IPS DF 6.9 (cell line): ENCODE measurements at places on chromosomes 16 and 17.

GRCh38 chr16:7398536-7398935 is 65.9 kb downstream of the RBFOX1 start:
- no peaks in the 10 kb centered on the region for H3K4me1 ChIP-seq
- no peaks in the 10 kb centered on the region for H3K36me3 ChIP-seq
- no peak overlapping the region for H3K4me3 ChIP-seq
- no peak overlapping the region for H3K27ac ChIP-seq
- DNase-seq = no peak

DNA sequence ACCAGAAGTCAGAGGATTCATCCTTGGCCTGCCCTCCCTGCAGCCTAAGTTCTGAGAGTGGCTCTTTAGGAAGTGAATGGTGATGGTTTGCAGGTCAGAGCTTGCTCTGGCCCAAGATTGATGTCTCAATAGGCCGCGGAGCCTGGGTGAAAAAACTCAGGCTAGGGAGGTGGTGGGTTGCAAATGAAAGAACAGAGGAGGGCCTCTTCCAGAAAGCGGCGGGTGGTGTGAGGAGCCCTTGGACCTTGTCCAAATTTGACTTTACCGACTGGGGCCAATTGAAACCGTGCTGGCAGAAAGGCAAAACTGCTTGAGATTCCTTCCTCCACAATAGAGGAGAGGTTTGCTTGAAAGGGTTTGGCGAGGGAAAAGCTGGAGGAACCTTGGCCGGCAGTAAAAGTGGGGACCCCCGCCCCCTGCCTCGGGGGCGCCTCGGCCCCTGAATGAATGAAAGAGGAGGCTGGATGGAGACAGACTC is 331.3 kb downstream of the SEC14L1 start:
- no peaks in the 10 kb centered on the region; the same call in 1 of the 2 replicates for H3K36me3 ChIP-seq
- H3K27me3 ChIP-seq = no peaks in the 10 kb centered on the region
- peak overlapping the region; percentile 93 for H3K27ac ChIP-seq
- DNase-seq = no peak
- H3K4me1 ChIP-seq = peaks cover 20% of the 10 kb centered on the region
- no peak overlapping the region for H3K4me3 ChIP-seq

- H3K27me3 ChIP-seq = no peaks in the 10 kb centered on the region
- H3K36me3 ChIP-seq = no peaks in the 10 kb centered on the region
- H3K27ac ChIP-seq = no peak overlapping the region
- H3K4me3 ChIP-seq = no peak overlapping the region
- H3K4me1 ChIP-seq = no peaks in the 10 kb centered on the region
Observed at GRCh38 chr16:80330803-80331202, 210.0 kb upstream of the DYNLRB2 start.

- H3K4me1 ChIP-seq = peaks cover 16% of the 10 kb centered on the region
- H3K36me3 ChIP-seq = no peaks in the 10 kb centered on the region
- H3K4me3 ChIP-seq = peak overlapping the region; percentile 46; the same call in 1 of the 2 replicates
- peaks cover 3% of the 10 kb centered on the region; the same call in 1 of the 2 replicates for H3K27me3 ChIP-seq
- no peak for DNase-seq
Observed at GRCh38 chr16:4314532-4315185, 1.2 kb upstream of the GLIS2 start.

- peaks cover 1% of the 10 kb centered on the region; the same call in 1 of the 2 replicates for H3K4me1 ChIP-seq
- H3K27ac ChIP-seq = no peak overlapping the region
- H3K4me3 ChIP-seq = no peak overlapping the region
- H3K27me3 ChIP-seq = no peaks in the 10 kb centered on the region; the same call in 1 of the 2 replicates
Observed at GRCh38 chr16:84652566-84652965, 4.3 kb downstream of the KLHL36 start.

GRCh38 chr16:74455213-74455612 is 33.9 kb upstream of the CLEC18B start:
- no peak for DNase-seq
- H3K4me3 ChIP-seq = no peak overlapping the region
- no peak overlapping the region for H3K27ac ChIP-seq
- peaks cover 25% of the 10 kb centered on the region for H3K36me3 ChIP-seq

DNA sequence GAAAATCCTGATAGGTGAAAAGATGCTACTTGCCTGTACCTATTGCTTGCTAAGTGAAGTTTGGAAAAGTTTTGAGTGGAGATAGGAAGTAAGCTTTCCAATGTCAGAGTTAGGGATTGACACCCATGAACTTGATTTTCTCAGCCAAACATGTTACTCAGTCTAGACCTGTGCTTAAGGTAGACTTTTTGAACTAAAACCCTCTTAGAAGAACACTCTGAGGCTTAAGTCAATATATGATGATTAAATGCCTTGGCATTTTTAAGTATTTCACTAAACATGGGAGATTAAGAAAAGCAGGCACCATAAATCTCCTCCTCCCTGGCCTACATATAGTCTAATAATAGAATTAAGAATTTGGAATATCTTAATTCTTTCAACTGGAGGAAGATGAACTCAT is 785.6 kb upstream of the SOX9 start:
- H3K27me3 ChIP-seq = no peaks in the 10 kb centered on the region
- H3K36me3 ChIP-seq = no peaks in the 10 kb centered on the region
- no peaks in the 10 kb centered on the region for H3K4me1 ChIP-seq
- no peak overlapping the region for H3K27ac ChIP-seq
- no peak for DNase-seq
- no peak overlapping the region for H3K4me3 ChIP-seq

- DNase-seq = no peak
- H3K36me3 ChIP-seq = no peaks in the 10 kb centered on the region
- no peak overlapping the region for H3K27ac ChIP-seq
- H3K27me3 ChIP-seq = no peaks in the 10 kb centered on the region
Observed at GRCh38 chr16:64159976-64160375, 961.9 kb downstream of the CDH11 start.

GRCh38 chr16:10791048-10791447 is 27.5 kb downstream of the TVP23A start:
- DNase-seq = no peak
- no peak overlapping the region for H3K27ac ChIP-seq
- no peaks in the 10 kb centered on the region for H3K27me3 ChIP-seq
- H3K4me1 ChIP-seq = no peaks in the 10 kb centered on the region

- H3K36me3 ChIP-seq = no peaks in the 10 kb centered on the region
- no peaks in the 10 kb centered on the region for H3K4me1 ChIP-seq
- no peaks in the 10 kb centered on the region for H3K27me3 ChIP-seq
Observed at GRCh38 chr16:82414476-82414875, 212.3 kb upstream of the CDH13 start.

- no peak overlapping the region for H3K4me3 ChIP-seq
- peaks cover 6% of the 10 kb centered on the region for H3K4me1 ChIP-seq
- H3K36me3 ChIP-seq = no peaks in the 10 kb centered on the region; the same call in 1 of the 2 replicates
Observed at GRCh38 chr16:84138824-84139627, 6.0 kb downstream of the HSDL1 start.

DNA sequence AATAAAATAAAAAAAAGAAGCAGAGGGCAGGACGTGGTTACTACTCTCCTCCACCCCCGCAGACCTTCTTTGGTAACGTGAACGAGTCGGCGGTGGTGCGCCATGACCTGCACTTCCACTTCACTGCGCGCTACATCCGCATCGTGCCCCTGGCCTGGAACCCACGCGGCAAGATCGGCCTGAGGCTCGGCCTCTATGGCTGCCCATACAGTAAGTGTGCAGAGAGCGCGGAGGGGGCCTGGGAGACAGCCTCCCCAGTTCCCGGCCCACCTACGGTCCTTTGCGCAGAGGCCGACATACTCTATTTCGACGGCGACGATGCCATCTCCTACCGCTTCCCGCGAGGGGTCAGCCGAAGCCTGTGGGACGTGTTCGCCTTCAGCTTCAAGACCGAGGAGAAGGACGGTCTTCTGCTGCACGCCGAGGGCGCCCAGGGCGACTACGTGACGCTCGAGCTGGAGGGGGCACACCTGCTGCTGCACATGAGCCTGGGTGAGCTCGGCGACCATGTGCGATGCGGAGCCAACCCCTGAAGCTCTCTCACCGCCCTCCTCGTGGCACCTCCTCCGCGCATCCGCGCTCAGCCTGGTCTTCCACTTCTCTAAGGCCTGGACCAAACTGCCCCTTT is 2.7 kb downstream of the CNTNAP1 start:
- no peaks in the 10 kb centered on the region for H3K36me3 ChIP-seq
- DNase-seq = no peak
- H3K27me3 ChIP-seq = peaks cover 2% of the 10 kb centered on the region; the same call in 1 of the 2 replicates
- H3K27ac ChIP-seq = no peak overlapping the region

DNA sequence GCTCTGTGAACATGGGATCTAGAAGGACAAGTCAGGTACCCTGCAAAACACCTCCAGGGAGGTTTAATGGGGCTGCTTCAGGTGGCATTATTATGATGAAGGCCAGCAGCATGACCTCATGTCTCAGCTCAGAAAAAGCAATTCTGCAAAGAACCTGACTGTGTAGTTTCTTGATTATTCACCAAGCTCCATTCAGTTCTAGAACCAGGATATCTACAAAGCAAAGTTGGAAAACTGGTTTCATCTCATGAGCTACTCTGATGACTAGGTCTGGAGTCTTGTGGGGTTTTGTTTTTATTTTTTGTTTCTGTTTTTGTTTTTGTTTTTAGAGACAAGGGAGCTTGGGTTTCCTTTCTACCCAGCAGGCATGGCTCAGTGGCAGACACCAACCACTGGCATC is 19.0 kb upstream of the LRRC37A3 start:
- H3K27ac ChIP-seq = no peak overlapping the region
- DNase-seq = no peak
- H3K4me1 ChIP-seq = no peaks in the 10 kb centered on the region
- H3K27me3 ChIP-seq = no peaks in the 10 kb centered on the region
- no peak overlapping the region for H3K4me3 ChIP-seq

DNA sequence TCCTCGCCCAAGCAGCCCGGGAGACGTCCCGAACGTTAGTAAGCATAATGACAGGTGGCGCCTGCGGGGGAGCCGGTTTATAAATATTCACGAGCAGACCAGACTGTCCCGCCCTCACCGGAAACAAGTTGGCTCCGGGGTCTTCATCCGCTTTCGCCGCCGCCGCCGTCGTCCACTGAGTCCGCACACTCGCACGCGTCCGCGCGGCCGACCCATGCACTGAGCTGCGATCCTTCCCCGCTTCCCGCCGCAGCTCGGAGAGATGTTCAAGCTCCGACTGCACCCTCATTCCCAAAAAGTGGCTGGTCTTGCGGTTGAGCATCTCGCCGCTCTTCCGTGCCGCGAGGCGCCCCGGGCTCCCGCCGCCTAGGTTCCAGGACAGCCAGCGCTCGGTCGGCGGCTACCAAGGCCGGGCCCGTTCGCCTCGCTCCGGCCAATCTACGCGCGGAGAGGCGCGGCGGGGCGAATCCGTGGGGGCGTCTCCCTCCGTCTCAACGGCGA is 385 bp downstream of the CFAP119 start:
- DNase-seq = no peak
- no peaks in the 10 kb centered on the region for H3K27me3 ChIP-seq
- peaks cover 28% of the 10 kb centered on the region for H3K36me3 ChIP-seq
- no peak overlapping the region for H3K27ac ChIP-seq
- H3K4me1 ChIP-seq = peaks cover 2% of the 10 kb centered on the region; the same call in 1 of the 2 replicates

- H3K4me3 ChIP-seq = no peak overlapping the region
- no peak overlapping the region for H3K27ac ChIP-seq
- DNase-seq = no peak
Observed at GRCh38 chr16:68884861-68885720, 41.8 kb downstream of the TANGO6 start.

- no peak overlapping the region for H3K27ac ChIP-seq
- DNase-seq = no peak
- no peaks in the 10 kb centered on the region for H3K27me3 ChIP-seq
- no peak overlapping the region for H3K4me3 ChIP-seq
Observed at GRCh38 chr17:28777178-28777577, 33.4 kb downstream of the TRAF4 start.

GRCh38 chr16:68367891-68368290 is 57.1 kb downstream of the PRMT7 start:
- H3K4me1 ChIP-seq = peaks cover 1% of the 10 kb centered on the region
- H3K36me3 ChIP-seq = no peaks in the 10 kb centered on the region
- H3K4me3 ChIP-seq = no peak overlapping the region
- no peak overlapping the region for H3K27ac ChIP-seq
- no peaks in the 10 kb centered on the region for H3K27me3 ChIP-seq

- no peaks in the 10 kb centered on the region for H3K4me1 ChIP-seq
- H3K27ac ChIP-seq = no peak overlapping the region
- no peak for DNase-seq
- H3K27me3 ChIP-seq = no peaks in the 10 kb centered on the region
- H3K4me3 ChIP-seq = no peak overlapping the region
Observed at GRCh38 chr17:75654176-75654575, 12.8 kb downstream of the RECQL5 start.

- H3K4me3 ChIP-seq = no peak overlapping the region
- H3K27me3 ChIP-seq = no peaks in the 10 kb centered on the region
- H3K27ac ChIP-seq = no peak overlapping the region
Observed at GRCh38 chr16:50887500-50888298, 145.8 kb downstream of the CYLD start.

- H3K27me3 ChIP-seq = no peaks in the 10 kb centered on the region
- DNase-seq = no peak
- peaks cover 2% of the 10 kb centered on the region; the same call in 1 of the 2 replicates for H3K4me1 ChIP-seq
- H3K4me3 ChIP-seq = no peak overlapping the region
- no peak overlapping the region for H3K27ac ChIP-seq
Observed at GRCh38 chr17:79626156-79626890, 15.5 kb upstream of the RBFOX3 start.

GRCh38 chr16:78605548-78606101 is 506.2 kb downstream of the WWOX start:
- no peak overlapping the region for H3K4me3 ChIP-seq
- H3K4me1 ChIP-seq = peaks cover 9% of the 10 kb centered on the region; the same call in 1 of the 2 replicates
- no peaks in the 10 kb centered on the region for H3K27me3 ChIP-seq
- H3K36me3 ChIP-seq = no peaks in the 10 kb centered on the region

- peaks cover 1% of the 10 kb centered on the region; the same call in 1 of the 2 replicates for H3K36me3 ChIP-seq
- no peak overlapping the region for H3K27ac ChIP-seq
- no peak for DNase-seq
- peaks cover 2% of the 10 kb centered on the region; the same call in 1 of the 2 replicates for H3K4me1 ChIP-seq
Observed at GRCh38 chr16:87464691-87465300, 28.0 kb downstream of the ZCCHC14 start.

DNA sequence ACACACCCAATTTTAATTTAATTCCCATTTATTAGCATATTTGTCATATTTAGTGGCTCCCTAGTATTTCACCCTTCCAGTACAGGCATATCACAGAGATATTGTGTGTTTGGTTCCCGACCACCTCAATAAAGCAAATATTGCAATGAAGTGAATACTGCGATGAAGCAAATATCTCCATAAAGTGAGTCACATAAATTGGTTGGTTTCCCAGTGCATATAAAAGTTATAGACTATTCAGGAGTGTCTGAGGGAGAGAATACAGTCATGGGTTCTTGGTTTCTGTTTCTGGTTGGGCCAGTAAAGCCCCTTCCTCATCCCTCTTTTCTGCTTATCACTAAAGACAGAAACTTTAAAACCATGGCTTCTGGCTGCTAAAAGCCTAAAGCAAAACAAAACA is 295.4 kb upstream of the AXIN2 start:
- no peak overlapping the region for H3K27ac ChIP-seq
- no peak overlapping the region for H3K4me3 ChIP-seq
- H3K36me3 ChIP-seq = no peaks in the 10 kb centered on the region
- DNase-seq = no peak

DNA sequence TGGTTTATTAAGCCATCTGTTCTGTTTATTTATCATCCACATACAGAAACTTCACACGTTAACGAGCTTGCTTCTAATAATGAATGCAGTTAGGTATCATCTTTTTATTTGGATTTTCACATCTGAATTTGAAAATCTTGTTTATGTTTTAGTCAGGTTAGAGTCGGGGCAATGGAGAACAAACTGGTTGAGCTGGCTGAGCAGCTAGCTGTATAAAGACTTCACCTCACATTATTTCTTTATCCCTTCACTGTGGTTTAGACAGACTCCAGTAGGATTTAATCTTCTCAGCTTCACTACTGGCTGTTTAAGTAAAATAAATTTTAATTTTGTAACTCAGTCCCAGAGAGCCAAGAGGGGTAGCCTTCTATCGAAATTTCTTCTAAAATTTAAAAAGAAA is 415.9 kb downstream of the RBFOX1 start:
- no peak overlapping the region for H3K4me3 ChIP-seq
- no peaks in the 10 kb centered on the region for H3K27me3 ChIP-seq
- H3K36me3 ChIP-seq = no peaks in the 10 kb centered on the region
- no peak for DNase-seq
- no peak overlapping the region for H3K27ac ChIP-seq
